CD4-positive, alpha-beta T cell treated with Interleukin-15 for 4 hours (primary cell): ENCODE measurements at places on chromosomes 1 and 21.

GRCh38 chr1:53598966-53599365 lies 139.8 kb downstream of the DMRTB1 start:
- DNase-seq = no peak

GRCh38 chr21:35587841-35588380 lies 472.4 kb downstream of the SETD4 start:
- no peak for DNase-seq

GRCh38 chr1:5108740-5109139 lies 454.3 kb downstream of the AJAP1 start:
- no peak for DNase-seq

DNA sequence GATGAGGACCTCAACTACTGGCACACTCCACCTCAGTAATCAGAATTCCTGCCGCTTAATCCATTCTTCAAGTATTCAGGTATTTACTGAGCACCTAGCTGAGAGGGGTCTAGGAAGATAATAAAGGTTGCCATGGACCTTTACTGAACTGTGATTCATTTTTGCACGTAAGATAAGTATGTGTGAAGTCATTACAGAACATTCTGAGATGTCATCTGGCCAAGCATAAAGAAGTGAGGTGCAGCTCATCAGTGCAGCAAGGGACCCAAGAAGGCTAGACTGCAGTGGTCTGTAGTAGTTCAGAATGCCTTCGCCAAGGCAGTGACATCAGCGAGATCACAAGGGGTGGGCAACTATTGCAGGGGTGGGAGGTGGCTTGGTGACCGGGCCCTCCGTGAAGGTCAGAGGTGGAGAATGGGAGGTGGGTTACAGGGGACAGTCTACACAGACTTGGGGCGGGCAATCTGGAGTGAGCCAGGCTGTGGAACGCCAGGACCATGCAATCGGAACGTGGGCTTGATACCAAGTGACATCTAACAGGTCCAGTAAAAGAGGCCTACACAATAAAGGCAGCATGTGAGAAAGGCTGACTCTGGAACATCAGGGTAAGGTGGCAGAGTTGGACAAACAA lies 107.4 kb downstream of the SLC45A1 start:
- no peak for DNase-seq

GRCh38 chr1:175674186-175674585 lies 69.2 kb downstream of the TNR start:
- no peak for DNase-seq

- peak; percentile 63 for DNase-seq
Observed at GRCh38 chr21:43718872-43719747, at the start of gene PDXK. PDXK (plus strand) TSS chr21:43719129; CDS start chr21:43719295, 166 bp downstream.

GRCh38 chr1:7993593-7994479 lies 32.3 kb downstream of the ERRFI1 start:
- DNase-seq = no peak

DNA sequence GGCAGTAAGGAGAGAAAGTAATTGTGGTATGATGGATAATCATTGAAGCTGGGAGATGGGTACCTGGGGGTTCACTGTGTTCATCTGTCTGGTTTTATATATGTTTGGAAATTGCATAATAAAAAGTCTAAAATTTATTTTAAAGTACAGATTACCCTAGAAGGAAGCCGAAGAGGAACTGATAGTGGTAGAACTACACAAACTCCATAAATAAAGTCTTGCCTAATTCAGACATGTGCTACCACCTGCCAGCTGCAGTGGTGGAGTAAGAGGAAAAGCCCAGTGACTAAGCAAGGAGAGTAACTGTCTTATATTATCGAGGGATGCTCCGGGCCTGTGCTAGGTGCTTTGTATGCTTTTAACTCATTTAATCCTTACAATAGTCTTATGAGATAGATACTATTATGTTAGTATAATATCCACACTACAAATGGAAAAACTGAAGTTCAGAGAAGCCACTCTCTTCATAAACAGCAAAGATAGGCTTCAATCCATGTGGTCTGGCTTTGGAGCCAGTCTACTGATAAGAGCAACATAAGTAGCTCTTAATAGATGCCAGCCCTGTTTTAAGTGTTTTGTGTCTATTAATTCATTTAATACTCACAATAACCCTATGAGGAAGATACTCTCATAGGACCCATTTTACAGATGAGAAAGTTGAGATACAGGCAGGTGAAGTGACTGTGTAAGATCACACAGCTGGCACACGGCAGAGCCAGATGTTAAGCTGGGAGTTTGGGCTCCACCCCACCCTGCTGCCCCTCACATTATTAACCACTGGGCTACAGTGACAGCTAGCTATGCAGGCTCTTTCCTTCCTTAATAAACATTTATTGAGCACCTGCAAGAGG lies 56.8 kb upstream of the HNRNPU start:
- DNase-seq = no peak

GRCh38 chr1:207004931-207005830 lies 27.4 kb downstream of the C1orf116 start:
- DNase-seq = peak; percentile 9

DNA sequence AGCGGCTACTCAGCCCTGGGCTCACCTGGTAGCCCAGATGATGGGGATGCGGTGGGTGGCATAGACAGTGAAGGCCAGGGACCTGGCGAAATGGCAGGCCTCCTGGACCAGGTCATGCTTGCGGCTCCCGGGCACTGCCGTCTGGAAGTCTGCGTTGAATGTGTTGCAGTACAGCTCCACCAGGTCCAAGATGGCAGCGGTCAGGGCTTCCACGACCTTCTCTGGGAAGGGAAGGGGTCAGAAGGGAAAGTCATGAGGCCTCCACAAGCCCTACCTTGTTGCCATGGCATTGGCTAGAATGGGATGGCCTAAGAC lies 38.8 kb downstream of the PIK3C2B start:
- no peak for DNase-seq

DNA sequence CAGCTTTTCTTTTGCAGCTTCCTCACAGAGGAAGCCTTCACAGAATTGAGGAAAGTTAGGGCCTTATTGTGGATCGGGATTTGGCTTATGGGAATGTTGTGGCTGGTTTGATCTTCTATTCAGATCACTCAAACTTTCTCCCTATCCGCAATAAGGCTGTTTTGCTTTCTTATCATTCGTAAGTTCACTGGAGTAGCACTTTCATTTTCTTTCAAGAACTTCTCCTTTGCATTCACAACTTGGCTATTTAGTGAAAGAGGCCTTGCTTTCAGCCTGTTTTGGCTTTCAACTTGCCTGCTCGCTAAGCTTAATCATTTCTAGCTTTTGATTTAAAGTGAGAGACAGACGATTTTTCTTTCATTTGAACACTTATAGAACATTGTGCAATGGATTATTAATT lies 181.9 kb upstream of the B3GALT2 start:
- DNase-seq = peak; percentile 10

GRCh38 chr1:70818401-70818800 lies 229.2 kb downstream of the PTGER3 start:
- no peak for DNase-seq

DNA sequence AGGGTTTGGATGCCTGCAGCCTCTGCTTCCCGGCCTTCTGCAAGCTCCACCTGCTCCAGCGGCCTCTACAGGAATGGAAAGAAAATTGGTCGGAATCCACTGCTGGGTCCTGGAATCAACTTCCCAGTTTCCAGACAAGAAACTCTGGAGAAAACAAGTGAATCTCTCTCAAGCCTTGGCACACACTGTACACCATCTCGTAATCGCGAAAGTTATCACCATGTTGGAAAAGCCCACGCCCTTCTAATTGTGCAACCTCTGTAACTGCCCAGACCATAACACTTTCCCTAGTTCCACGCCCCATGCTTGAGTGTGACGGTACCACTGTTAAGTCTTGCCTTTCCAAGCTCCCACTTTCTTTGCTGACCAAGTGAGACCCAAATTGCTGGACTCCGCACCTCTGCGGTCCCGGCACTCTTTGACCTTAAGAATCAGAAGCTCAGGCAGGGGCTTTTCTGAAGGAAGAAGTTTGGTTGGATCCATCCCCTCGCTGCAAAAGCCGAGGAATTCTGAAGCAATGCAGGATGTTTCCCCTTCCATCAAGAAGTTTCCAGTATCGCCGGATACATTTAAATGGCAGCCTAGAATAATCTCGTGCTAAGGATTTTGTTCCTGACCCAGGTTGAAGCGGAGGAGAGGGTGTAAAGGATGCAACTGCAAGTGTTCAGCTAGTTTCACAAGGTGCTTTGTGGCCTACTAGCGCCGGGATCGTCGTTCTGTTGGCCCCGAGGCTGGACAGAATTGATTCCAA lies 6.2 kb downstream of the NR5A2 start:
- no peak for DNase-seq

GRCh38 chr1:88399690-88400089 lies 284.4 kb upstream of the PKN2 start:
- no peak for DNase-seq

DNA sequence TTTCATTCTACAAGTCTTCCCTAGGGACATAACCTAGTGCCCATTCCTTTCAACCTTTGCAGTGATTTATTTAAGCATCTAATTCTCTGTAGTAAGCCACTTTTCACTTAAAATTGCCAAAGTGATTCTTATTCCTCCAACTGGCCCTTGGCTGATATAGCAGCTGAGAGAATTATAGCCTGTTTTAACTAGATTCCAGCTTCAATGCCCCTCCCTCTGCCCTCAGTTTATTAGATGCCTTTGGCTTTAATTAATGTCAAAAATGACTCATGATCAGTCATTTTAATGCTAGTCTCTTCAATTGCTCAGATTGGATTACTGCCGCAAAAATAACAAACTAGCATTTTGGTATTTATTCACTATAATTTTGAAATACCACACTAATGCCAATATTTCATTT lies 145.4 kb upstream of the KCTD3 start:
- no peak for DNase-seq

GRCh38 chr1:116489231-116489697 lies 81.6 kb downstream of the CD58 start:
- no peak for DNase-seq

DNA sequence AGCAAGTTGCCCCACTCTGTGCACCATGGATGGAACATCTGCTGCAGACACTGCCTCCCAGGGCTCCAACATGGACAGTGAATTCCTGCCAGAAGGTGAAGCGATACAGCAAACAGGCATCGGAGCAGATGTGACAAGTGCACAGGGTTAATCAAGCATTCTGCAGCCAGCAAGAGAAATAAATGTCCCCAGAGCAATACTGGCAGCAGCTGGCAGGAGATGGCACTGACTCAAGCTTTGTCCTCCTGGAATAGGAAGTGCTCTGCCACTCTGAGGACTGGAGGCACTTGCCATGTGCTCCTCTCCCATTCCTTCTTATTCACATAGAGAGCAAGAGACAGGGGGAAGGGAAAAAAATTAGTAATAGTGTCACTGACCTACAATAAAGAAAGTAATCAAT lies 402.7 kb upstream of the DAB1 start:
- DNase-seq = no peak

DNA sequence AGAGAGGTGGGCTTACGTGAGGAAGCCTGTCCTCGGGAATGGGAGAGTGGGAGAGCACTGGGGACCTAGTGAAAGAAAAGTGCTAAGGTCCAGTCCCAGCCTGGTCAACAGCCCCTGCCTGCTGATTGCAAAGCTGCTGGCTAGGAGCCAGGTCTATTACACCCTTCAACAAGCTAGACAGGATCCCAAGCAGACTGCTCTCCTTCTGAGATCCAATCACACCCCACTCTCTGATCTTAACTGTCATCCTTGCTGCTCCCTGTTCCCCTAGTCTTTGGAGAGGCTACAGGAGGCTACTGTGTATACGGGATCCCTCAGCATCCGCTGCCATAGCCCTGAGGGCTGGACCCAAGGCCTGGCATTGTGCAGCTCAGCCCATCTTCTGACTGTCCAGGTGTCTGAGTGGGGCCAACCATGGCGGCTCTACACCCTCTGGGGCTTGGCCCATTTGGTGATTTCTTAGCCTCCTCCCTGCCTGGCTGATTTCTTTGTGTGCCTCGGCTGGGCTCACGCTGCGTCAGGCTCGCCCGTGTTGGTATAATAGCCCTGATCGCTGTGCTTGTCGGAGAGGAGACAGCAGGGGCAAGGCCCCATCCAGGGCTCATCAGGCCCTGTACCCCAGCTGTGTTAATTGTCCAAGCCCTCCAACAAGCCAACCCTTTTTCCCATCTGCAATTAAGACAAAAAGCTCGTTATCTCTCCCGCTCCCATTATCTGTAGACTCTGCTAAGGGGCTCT lies 43.9 kb downstream of the NAV1 start:
- no peak for DNase-seq

DNA sequence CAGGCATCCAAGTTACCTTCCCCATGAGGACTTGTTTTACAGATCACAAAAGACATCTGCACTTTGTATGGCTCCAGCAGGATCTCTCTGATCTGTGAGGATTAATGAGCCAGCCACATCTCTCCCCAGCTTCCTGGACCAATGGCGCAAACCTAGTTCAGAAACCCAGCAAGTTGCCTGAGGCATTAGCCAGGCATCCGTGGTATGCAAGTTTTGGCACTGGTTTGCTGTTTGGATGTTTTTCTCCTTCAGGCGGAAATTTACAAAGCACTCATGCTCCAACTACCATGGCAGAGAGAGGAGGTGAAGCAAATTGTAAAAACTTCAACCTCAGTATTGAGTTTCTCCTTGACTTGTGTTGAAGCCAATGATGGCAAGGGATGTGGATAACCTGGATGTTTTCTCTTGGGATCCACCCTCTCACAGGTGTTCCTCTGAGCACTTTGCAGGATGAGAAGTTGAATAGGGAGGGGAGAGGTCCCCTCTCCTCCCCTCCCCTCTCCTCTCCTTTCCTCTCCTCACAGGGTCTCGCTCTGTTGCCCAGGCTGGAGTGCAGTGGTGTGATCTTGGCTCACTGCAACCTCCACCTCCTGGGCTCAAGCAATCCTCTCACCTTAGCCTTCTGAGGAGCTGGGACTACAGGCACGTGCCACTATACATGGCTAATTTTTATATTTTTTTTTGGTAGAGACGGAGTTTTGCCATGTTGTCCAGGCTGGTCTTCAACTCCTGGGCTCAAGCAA lies 25.6 kb upstream of the ENO1 start:
- no peak for DNase-seq

DNA sequence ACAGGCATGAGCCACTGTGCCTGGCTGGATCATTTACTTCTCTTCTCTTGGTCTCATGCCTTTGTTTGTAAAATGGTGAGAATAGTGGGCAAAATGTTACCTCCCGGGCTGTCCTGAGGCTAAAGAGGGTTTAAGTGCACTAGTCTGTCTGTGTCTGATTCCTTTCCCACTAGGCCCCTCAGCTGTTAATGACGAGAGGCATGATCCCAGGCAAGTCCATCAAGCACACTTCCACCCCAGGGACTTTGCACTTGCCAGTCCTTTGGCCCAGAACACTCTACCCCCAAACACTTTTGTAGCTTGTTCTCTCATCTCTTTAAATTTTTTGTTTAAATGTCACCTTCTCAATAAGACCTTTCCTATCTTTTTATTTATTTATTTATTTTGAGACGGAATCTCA lies 13.8 kb upstream of the EPB41 start:
- DNase-seq = no peak

GRCh38 chr1:184116287-184116686 lies 64.8 kb downstream of the TSEN15 start:
- DNase-seq = no peak

GRCh38 chr1:170377896-170378634 lies 153.9 kb upstream of the GORAB start:
- no peak for DNase-seq

DNA sequence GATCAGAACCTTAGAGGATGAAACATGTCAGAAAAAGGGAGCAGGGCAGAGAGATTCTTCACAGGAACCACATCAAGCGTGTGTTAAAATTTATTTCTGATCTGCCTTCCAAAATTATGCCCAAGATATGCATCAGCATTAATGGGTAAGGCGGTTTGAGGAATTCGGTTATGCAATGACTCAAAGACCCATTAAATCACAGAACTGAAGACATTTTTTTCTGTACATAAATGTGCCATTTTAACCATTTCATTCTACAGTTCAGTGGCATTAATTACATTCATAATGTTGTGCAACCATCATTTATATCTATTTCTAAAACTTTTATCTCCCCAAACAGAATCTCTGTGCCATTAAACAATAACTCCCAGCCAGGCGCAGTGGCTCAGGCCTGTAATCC lies 43.4 kb downstream of the CNST start:
- DNase-seq = no peak
